ENCODE measurements at places on chromosomes 4 and X.

DNA sequence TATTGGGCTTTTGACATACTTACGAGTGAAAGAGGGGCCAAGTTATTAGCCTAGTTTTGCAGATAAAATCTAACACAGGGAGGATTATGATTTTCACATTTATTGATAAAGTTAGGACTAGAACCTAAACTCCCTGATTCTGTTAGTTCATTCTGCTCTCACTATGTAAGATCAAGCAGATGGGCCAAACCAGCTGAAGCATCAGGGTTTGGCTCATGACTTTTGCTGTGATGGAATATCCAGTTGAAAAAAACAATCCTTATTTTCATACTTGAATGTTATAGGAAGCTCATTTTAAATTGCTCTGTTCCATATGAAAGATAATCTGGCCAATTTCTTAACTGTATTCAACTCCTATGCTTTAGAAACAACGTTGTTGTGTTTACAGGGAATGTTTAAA, 21.2 kb downstream of the SPRY1 start:
- DNase-seq, result no peak

DNA sequence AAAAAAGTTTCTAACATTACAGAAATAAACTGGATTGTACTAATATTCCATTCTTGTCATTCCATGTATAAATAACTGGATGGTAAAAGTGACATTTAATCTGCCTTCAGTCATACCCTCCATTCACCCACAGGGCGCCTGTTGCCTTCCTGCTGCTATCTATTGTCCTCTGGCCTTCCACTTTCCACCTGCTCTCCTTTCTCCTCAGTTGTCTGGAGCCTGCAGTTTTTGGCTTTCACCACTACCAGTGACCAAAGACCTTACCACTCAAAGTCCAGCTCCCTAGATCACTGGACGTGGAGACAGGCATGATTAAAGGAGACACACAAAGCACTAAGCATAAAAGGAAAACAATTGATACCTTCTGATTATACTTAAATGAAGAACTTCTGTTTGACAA, 46.2 kb upstream of the NHS start:
- no peak for DNase-seq

DNA sequence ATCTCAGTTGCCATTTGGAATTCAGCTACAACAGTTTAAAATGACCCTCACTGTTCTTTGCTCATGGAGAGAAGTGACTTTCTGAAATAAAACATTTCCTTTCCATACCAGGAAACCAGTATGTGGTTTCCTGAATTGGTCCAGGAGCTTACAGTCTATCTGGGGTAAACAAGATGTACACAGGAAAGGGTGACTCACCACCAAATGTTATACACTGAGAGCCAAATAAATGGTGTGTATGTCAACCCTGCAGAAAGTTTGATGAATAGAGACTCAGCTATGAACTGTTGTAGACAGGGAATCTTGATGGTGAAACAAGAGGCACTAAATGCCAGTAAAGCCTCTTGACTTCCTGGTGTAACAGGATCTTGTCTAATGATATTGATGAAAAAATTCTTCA, 100.4 kb downstream of the HS6ST2 start:
- no peak for DNase-seq

DNA sequence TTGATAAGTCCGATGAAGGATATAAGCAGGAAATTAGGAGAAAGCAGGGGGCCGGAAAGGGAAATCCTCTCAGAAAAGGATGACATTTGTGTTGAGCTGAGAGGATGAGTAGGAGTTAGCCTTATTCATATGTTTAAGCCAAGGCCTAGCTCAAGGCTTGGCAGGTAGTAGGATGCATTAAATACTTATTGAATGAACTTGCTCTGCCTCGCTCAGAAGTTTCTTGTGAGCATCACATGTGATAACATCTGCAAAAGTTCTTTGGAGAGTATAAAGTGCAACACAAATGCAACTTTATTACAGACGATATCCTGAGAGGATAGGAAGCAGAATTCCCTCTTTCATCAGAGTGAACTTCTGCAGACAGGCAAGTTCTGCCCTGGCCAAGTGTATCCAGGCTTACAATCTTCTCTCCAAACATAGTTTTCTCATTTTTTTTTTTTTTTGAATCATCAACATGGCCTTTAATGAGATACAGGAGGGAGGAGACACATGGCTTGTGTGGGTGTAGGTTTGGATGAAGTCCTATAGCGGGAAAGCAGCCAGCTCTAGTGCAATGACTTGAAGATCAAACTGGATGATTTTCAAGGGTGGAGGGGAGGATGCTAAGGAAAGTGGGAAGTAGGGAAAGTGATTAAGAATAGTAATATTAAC, 48.1 kb downstream of the LUZP4 start:
- no peak for DNase-seq

DNA sequence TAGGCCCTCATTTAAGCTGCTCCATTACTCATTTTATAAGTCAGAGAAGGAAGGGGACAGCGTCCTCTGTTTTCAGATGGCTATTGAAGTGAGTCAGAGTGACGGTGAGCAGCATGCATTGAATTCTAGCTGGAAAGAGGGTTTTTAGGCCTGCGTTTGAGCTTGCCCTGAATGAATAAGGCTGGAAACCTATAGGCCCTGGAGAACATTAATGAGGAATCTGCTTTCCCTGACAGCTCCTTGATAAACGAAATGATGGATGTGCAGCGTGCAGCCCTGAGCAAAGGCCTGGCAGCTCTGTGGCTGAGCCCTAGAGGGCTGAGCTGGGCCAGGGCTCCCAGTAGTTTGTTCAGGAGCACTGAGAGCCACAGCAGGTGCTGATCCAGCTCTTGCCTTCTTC, 33.4 kb downstream of the TBL1X start:
- DNase-seq, result no peak

GRCh38 chr4:153116801-153117200, 87.4 kb upstream of the TRIM2 start:
- no peak for DNase-seq

GRCh38 chrX:130119312-130119898, 9.1 kb upstream of the ELF4 start:
- no peak for DNase-seq

DNA sequence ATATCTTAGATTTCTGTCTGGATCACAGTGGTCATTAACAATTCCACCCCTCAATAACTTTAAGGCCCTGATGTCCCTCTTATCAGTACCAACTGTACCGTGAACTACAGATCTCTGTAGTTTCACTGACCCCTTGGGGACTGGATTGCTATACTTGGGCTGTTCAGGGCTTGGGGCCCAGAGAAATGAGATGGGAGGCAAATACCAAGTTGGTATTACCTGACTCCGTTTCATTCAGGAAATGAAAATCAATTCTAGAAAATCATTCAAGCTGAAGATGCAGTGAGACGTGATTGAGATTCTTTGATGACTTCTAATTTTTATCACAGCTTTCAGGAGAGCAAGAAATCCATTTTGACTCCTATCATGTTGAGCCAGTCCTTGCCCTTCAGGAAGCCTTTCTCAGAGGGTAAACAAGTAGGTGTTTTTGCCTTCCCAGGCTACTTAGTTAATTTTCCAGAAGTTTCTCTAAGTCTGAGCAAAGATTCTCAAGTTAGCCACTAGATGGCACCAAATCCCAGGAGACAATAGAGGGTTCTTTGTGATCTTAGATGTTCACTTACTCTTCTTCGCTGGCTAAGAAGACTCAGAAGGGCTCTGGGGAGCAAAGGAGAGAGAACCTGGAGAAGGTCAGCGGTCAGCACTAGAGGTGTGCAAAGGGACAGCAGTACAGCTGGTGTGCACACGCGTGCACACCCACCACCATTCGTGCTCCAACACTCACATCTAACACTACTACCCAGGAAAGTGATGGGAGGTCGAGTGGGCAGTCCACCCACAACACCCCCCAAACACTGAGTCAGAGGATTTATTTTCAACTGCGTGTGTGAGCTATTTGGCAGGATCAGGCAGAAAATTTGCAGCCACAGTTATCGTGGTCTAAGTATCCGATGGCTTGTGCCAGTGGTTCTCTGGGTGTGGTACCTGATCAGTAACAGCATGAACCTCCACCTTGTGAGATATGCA, 7.4 kb downstream of the HNRNPH2 start:
- DNase-seq, result no peak

DNA sequence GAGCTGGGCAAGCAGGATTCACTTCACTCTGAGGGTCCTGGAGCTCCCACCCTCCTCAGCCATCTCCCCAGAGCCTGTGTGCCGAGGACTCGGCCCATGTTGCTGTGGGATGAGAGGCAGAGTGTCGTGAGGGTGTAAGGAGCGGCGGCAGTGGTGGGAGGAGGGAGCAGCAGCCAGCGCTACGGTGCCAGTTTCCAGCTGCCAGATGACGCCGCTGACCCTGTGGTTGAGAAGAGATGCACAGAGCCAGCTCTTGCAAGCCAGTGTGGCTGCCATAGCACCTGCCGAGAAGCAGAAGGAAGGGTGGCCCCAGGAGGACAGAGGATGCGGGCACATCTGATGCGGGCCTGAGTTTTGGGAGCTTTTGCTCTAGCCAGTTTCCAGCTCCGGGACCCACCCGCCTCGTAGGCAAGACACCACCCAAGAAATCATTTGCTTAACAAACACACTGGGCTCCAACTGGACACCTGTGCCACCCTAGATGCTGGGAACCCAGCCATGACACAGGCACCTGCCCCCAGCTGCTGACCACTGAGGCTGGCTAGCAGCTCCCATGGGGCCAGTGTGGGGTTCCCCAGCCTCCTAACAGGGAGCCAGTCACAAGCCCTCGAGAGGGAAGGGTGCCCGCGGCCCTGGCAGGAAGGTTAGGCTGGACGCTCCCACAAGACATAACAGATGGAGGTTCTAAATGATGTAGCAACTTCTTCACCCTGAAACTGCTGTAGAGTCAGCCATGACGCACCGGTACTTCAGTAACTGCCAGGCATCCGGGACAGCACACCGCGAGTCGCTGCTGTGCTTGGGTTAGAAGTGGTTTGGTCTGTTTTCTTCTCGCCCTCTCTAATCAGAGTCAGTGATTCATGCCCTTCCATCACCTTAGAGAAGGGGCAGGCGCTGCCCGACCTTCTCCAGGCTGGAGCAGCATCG, 8.9 kb downstream of the MSANTD1 start:
- no peak for DNase-seq

DNA sequence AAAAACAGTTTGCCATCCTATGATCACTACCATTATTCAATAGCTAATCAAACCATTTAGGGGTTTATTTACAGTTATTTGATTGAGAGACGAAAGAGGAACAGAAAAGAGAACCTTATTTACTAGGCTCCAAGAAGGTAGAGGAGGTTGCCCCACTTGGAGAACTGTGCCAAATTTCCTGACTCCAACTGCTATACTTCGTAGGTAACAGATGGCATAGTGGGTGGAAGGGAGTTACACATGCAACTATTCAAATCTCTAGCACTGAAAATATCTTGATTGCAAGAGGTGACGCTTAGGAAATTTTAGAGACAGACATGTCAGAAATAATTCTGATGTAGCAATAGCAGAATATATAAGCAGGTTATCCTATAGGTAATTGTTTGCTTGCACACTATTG, 38.0 kb upstream of the TMPRSS11F start:
- DNase-seq, result no peak

DNA sequence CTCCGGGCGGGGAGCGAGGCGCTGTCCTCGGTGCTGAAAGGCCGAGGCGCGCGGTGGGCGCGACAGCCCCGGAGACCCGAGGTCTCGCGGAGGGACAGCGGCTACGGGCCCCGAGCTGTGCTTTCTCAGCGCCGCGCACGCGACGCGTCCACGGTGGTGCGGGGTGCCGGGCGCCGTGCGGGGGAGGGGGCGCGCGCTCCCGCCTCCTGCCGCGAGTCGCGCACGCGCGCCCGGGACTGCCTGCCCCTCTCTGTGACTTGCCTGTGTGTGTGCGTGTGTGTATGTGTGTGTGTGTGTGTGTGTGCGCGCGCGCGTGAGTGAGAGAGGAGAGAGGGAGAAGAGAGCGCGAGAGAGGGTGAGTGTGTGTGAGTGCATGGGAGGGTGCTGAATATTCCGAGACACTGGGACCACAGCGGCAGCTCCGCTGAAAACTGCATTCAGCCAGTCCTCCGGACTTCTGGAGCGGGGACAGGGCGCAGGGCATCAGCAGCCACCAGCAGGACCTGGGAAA, at the start of gene GRIA2:
GRIA2 (plus strand) TSS at position 358 of the 511 bp plus-strand sequence. CDS start 315 bp downstream, outside the sequence.
- DNase-seq, result no peak

GRCh38 chr4:98517218-98518021, 141.0 kb downstream of the TSPAN5 start:
- no peak for DNase-seq

DNA sequence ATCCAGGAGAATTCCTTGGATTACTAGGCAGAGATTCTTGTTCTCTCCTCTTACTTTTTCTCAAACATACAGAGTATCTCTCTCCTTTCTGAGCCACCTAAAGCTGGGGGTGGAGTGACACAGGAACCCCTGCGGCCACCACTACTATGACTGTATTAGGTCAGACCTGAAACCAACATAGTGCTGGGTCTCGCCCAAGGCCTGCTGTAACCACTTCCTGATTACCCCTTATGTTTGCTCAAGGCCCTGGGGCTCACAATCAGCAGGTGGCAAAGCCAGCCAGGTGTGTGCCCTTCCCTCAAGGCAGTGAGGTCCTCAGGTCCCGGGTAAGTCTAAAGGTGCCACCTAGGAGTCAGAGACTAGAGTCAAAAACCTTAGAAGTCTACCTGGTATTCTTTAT, 166.4 kb downstream of the PARM1 start:
- no peak for DNase-seq

- no peak for DNase-seq
Observed at GRCh38 chr4:124433500-124433899, 279.0 kb downstream of the ANKRD50 start.

DNA sequence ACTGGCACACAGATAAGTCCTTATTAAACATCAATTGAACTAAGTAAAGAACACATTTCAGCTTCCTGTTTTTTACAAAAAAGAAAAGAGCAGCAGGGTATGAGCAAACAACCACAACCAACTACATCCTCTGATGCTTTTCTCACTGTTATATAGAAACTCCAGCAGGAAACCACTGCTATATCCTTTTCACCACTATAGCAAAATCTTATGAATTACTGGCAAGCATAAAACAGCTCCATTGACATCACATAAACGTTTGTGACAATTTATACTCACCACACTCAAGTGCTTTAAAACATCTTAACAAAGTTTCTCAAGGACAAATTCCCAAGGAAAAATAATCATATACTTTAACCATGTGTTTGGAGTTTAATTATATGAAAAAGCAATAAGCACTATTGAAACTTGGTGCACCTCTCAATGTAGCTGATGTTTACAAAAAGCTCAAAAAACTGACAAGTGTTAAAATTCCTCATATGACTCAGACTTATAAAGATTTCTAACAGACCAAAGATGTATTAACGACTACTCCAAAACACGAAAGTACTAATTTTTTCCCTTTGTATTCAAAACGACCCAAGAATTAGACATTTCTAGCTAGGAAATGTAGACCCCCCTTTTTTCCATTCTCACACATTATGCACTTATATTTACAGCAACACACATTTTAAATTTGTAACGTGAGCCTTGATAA, 12.9 kb downstream of the GPRIN3 start:
- DNase-seq, result no peak

- no peak for DNase-seq
Observed at GRCh38 chr4:66052426-66052825, 382.1 kb upstream of the EPHA5 start.

GRCh38 chr4:75736862-75737261, 12.5 kb downstream of the USO1 start:
- DNase-seq, result no peak

DNA sequence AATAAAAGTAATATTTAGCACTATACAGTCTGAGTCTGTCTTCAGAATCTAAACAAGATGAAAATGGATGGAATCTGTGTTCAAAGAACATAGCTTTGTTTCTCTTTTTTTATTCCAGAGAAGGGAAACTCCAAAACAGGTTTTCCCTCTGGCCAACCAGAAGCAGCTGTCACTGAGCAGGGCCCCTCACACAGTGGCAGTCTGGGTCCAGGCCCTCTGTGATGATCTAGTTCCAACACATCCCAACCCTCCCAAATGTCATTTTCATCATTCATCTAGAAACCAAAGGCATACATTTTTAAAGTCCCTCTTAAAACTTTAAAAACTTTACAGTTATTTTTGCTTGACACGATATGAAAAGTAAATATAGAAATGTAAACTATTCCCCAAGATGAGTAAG, 70.1 kb downstream of the ATP8A1 start:
- no peak for DNase-seq

Data from stimulated activated naive CD4-positive, alpha-beta T cell treated with Interleukin-2 at 50 U/mL for 16 hours (primary cell).